Activated CD4-positive, alpha-beta T cell treated with anti-CD3 and anti-CD28 coated beads for 4 hours (primary cell): ENCODE measurements at places on chromosomes 3 and 15.

GRCh38 chr3:196643201-196643749 lies 3.8 kb downstream of the NRROS start:
- peak; percentile 31 for DNase-seq

- no peak for DNase-seq
Measured at GRCh38 chr3:81406318-81406717, 355.1 kb downstream of the GBE1 start.

- no peak for DNase-seq
Measured at GRCh38 chr15:69499521-69500211, 47.0 kb downstream of the RPLP1 start.

- no peak for DNase-seq
Measured at GRCh38 chr3:103918336-103918735, 1448.4 kb upstream of the ALCAM start.

DNA sequence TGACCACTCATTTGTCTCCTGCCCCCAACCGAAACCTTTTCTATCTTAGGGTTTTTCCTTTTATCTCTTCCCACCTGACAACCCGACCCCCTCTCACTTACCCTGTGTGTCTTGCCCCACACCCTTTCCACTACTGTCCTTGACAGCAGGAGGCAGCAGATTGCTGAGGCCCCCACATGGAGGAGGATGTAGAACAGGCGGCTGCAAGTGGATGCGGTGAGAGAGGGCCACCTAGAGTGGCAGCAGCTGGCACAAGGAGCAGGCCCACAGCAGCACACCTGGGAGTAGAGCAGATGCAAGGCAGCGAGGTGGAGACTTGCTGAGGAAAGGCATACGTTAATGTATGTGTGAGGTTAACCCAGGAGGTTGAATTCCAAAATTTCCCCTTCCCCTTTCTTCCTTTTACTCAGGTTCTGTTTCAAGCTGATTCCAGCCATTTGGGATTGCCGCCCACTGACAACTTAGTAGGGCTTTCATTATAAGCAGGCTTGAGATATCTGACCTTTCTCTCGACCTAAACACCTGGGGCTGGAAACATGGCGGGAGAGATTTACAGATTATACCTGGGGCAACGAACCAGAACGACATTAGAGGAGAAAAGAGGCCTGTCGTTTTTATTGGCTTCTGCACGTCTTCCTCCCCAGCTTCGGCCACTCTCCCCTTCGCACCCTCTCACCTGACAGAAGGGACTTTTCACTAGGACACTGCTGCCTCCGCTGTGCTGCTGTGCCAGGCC lies 643 bp downstream of the SERINC4 start:
- no peak for DNase-seq

DNA sequence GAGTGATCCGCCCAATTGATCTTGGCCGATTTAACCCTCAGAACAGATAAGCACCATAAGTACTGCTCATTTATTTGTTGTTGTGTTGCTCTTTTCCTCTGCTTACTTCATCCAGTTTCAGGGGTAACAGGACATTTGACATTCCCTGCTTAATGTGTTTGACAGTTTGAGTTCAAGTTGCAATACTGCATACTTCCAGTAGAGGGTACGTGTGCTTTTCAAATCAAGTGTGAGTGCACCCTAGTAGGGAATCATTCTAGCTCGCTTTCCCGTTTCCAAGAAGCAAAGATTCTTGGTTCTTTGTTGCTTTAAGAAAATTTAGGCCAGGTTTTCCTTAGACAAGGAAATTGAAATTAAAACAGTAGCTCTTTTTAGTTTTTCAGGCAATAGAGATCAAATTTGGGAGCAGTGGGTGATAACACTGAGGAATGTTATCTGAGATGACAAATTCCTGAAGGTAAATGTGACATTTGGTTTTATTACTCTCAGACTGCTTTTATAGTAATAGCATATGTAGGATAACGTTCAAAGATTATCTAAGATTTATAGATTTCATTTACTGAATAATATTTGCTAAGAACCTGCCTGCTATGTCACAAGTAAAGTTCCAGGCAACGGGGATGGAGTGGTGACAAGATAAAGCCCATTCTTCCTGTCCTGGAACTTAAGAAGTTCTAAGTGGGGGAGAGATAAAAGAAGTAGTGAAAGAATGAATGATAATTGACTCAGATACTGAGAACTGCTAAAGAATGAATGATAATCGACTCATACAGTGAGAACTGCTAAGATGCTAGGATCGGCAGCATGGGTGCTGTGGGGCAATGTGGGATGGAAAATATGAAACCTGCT lies 73.3 kb downstream of the SYNPR start:
- no peak for DNase-seq

DNA sequence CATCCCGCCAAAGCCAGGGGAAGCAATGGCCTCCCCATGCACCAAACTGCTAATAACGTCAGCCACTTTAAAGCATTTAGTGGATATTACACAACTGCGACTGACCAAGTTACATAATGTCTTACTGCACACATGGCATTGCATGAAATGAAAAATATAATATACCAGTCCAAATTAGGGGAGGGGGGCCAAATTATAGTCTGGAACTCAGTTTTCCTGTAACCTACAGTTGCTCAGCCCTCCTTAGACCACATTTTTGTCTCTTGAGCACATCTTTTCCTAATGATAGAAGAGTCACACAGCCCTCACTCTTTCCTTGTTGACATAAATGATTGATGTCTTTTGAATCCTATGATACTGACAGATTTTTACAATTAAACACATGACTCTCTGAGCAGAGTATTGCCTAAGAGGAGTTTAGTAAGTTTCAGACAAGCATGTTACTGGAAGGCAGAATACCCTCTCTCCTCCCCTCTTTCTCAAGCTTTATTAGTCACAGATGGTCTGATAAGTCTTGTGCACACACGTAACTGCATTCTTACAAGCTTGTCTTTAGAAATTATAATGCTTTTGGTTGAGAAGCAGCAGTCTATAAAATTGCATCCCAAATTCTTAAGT lies 1.1 kb upstream of the PLD1 start:
- DNase-seq: no peak

DNA sequence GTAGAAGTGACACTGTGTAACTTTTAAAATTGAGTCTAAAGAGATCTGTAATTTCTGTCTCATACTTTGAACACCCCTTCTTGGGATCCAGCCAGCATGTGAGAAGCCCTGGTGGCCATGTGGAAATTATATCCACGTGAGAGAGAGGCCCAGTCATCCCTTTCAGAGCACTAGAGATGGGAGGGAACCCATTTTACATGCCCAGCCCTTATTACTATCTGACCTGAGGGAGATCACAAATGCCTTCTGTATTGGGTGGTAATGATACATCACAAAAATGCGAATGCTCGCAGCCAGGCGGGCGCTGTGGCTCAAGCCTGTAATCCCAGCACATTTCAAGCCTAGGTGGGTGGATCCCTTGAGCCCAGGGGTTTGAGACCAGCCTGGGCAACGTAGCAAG lies 27.3 kb upstream of the TRAK1 start:
- DNase-seq: no peak

- DNase-seq: no peak
Measured at GRCh38 chr3:106552351-106553043, 683.7 kb upstream of the CBLB start.
